Left colon (tissue), 2 donors: ENCODE measurements at places on chromosomes 11 and 22. TPM values are rescaled to one million over a fixed set of nuclear protein-coding genes. Genes with fewer than 3 reads are reported as not detected.

DNA sequence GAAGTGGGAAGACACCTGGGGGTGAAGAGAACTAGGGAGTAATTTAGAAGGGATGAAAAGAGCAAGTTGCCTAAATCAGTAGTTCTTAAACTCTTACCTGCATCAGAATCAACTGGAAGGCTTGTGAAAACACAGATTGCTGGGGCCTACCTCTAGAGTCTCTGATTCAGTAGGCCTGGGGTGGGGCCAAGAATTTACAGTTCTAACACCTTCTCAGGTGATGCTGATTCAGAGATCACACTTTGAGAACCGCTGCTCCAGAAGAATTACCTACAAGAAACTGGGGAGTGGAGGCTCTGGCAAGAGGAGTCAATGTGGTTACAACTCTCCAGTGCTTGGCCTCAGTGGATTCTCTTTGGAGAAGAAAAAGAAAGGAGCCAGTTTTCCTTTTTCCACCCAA is 128.7 kb downstream of the C11orf58 start:
- no peak for DNase-seq

GRCh38 chr11:2102132-2102882 is 36.9 kb downstream of the IGF2 start:
- DNase-seq = peak; percentile 28

The GRAP2 gene
- total RNA-seq = 1.2 TPM

DNA sequence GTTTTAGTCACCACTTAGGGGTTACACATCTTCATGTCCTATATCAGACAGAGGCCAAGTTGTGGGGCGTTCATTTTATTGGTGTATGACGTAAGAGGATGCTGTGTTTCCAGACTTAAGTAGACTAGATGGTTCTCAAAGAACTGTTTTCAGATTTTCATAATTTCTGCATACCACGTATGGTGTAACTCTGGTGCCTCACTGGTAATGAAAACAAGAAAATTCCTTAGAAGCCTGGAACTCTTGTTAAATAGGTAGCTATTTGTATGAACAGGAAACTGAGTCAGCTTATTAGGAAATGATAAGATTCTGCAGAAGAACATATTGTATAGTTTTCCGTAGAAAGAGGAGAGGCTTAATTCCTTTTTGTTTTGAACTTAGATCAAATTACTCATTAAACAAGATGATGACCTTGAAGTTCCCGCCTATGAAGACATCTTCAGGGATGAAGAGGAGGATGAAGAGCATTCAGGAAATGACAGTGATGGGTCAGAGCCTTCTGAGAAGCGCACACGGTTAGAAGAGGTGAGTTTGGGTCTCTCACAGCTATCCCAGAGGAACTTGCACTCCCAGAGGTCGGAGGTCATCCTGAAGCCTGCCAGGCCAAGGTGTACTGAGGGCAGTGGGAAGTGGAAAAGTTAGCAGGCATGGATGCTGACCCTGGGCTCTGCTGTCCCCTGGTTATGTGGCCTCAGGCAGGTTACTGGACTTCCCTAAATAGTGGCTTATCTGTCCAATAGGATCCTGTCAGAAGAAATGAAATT is 3.9 kb downstream of the CDC45 start:
- DNase-seq = no peak

The TMEM191C gene
- total RNA-seq = 3.3 TPM

The FADS2 gene
- 3.1 TPM for total RNA-seq

DNA sequence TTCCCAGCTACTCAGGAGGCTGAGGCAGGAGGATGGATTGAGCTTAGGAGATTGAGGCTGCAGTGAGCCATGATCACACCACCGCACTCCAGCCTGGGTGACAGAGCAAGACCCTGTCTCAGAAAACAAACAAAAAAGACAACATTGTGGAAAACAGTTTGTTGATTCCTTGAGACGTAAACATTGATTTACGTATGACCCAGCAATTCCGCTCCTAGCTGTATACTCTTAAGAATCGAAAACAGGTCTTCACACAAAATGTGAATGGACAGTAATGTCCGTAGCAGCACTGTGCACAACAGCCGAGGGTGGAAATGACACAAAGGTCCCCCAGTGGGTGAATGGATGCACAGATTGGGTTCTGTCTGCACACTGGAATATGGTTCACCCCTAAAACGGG is 49.3 kb downstream of the LRP5 start:
- no peak for DNase-seq
